Activated T-cell treated with anti-CD3 and anti-CD28 coated beads, Interleukin-2, amount 50 U/mL, for 24 hours (primary cell): ENCODE measurements at places on chromosomes 3 and 15.

GRCh38 chr3:169147238-169148008 lies 516.1 kb downstream of the MECOM start:
- peak; percentile 31 for DNase-seq

DNA sequence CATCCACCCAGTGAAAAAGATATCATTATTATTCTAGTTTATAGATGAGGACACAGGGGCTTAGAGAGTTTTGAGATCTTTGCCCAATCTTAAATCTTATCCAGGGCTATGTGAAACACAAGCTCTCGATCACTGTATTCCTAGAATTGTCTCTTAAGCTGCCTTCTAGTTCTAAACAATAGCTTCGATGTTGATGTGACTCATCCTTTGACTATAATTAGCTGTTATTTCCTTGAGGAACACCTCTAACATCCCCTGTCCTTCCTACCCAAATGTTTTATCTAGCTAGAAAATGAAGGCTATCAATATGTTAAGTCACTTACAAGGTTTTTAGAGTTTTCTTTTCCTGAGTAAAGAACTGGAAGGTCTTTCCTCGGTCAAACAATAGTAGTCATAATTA lies 83.1 kb upstream of the STAC start:
- DNase-seq = no peak

GRCh38 chr15:68997050-68997449 lies 17.4 kb upstream of the NOX5 start:
- DNase-seq = no peak

GRCh38 chr15:62821384-62822131 lies 221.0 kb upstream of the TPM1 start:
- no peak for DNase-seq

DNA sequence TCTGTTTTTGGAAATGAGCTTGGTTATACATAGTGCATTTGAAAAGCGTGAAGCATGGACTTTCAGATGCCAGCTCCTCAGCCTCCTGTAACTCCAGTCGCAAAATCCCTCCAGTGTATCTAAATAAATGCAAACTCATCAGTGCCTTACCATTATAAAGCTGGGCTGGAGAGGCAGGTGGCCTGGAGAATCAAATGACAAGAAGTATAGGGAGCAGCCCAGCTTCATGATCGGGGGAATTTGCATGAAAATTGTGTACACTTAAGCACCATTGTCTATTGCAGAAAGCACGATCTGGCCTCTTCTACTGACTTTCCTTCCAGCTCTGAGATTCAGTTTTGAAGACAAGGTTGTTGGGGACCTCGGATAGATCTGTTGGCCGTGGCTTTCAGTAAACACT lies 71.7 kb downstream of the IGF1R start:
- no peak for DNase-seq

DNA sequence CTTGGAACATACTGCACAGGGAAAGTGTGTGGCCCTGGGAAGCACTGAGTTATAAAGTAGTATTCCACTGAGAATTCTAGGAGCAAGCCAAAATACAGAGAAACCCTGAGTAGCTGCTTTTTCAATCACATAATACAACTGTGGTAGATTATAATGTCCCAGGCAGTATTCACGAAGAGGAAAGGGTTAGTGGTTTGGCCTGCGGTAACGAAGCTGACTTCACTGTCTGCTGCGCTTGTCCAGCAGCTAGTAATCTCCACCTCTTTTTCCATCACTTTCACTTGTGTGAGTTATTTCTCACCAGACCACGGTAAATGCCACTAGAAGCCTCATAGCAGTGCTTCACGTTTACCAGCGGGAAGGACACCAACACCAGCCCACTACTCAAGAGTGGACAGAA lies 34.4 kb downstream of the RPL39L start:
- DNase-seq = no peak

DNA sequence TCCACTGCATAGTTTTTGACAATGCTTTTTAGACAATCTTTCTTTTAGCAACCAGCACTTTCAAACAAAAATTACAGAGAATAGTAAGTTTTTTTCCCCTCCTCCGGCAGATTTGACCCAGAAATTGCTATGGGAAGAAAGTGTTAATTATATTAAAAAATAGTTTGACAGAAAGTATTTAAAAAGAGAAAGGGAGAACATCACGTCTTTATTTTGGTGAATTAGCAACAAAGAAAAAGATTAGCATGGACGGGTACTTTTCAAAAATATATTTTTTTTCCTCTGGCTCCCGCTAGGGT lies 831 bp upstream of the KAT2B start:
- no peak for DNase-seq

DNA sequence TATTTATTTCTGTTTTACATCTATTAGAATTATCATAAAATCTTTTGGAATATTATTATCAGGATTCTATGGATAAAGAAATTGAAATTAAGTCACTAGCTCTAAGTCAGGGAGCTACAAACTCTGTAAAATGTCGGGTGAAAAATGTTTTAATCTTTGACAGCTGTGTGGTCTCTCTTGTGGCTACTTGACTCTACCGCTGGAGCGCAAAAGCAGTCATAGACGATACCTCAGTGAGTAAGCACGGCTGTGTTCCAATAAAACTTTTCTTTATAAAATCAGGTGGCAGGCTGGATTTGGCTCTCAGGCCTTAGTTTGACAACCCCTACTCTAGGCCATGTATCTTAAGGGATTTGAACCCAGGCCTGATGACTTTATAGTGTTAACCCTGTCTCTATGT lies 88.5 kb upstream of the PFN2 start:
- DNase-seq = no peak

GRCh38 chr3:69012100-69012799 lies 1.2 kb downstream of the EOGT start:
- no peak for DNase-seq

GRCh38 chr3:44478055-44478468 lies 592 bp upstream of the ZNF445 start:
- DNase-seq = no peak

- DNase-seq = no peak
Measured at GRCh38 chr3:18812316-18812715, 336.0 kb upstream of the KCNH8 start.

GRCh38 chr3:118984699-118985098 lies 49.9 kb downstream of the IGSF11 start:
- no peak for DNase-seq

GRCh38 chr3:115800489-115801075 lies 177.3 kb downstream of the GAP43 start:
- no peak for DNase-seq

DNA sequence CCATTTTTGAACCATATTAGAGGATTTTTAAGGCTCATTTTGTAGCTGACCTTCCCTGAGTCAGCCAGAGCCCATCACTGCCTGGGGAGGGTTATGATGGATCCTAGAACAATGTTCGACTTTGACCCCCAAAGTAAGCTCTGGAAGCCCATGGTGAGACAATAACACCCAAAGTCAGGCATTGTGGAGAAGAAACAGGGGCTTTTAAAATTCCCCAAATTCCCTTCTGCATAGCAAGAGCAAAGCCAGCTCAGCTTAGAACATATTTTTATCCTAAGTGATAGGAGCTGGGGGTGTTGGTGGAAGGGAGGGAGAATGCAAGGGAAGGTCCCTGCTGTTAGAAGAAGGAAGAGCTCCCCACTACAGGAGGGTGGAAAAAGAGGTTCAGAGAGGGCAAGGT lies 4.0 kb downstream of the ITGA11 start:
- DNase-seq = no peak
